Activated CD4-positive, alpha-beta T cell treated with anti-CD3 and anti-CD28 coated beads for 36 hours (primary cell): ENCODE measurements at places on chromosomes 3 and 15. TPM values are rescaled to one million over a fixed set of nuclear protein-coding genes. Genes with fewer than 3 reads are reported as not detected.

The ACTRT3 gene
- 0.40 TPM for total RNA-seq

The LCMT2 gene
- total RNA-seq, result 7.6 TPM

The LINGO1 gene
- total RNA-seq, result not detected

The DNAJB11 gene
- 36.6 TPM for total RNA-seq

The TFRC gene
- total RNA-seq, result 373 TPM

- H3K27ac ChIP-seq, result no peak overlapping the region
- H3K27me3 ChIP-seq, result peaks cover 10% of the 10 kb centered on the region
- no peaks in the 10 kb centered on the region for H3K36me3 ChIP-seq
- no peak overlapping the region for H3K4me3 ChIP-seq
- DNase-seq, result no peak
- peaks cover 9% of the 10 kb centered on the region for H3K4me1 ChIP-seq
These were observed 61.0 kb upstream of the PPARG start for GRCh38 chr3:12227833-12228232.

- H3K27me3 ChIP-seq, result peaks cover 17% of the 10 kb centered on the region
- peaks cover 8% of the 10 kb centered on the region for H3K4me1 ChIP-seq
- H3K36me3 ChIP-seq, result no peaks in the 10 kb centered on the region
- H3K4me3 ChIP-seq, result no peak overlapping the region
These were observed 67.5 kb downstream of the TMEM44 start for GRCh38 chr3:194565597-194566190.

- peaks cover 8% of the 10 kb centered on the region for H3K4me1 ChIP-seq
- H3K36me3 ChIP-seq, result no peaks in the 10 kb centered on the region
- no peak within 1 kb of the TSS for H3K27ac ChIP-seq
- peaks cover 44% of the 10 kb centered on the region for H3K27me3 ChIP-seq
These were observed at the start of gene KBTBD12 for GRCh38 chr3:127915115-127915936. Gene KBTBD12, plus strand, starts transcription at chr3:127915232. Its CDS starts 7,830 bp downstream, at chr3:127923062.

DNA sequence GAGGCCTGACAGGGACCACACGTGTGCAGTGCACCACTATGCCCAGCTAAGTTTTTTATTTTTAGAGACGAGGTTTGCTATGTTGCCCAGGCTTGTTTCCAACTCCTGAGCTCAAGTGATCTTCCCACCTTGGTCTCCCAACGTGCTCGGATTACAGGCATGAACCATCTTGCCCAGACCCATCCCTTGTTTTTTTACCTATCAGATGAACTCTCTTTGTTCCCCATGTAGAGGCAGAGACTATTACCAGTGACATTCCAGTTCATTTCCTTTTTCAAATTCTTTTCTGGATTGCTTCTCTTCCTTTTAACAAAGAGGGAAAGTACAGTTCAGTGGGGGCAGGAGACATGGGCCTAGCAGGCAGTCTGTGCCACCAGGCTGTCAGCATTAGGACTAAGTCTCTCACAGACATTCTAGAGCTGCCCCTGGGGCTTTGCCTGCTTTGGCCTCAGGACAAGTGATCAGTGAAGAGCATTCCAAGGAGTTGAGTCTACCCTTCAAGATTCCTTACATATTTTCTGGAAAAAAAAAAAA lies 103.5 kb upstream of the SLC7A14 start:
- no peaks in the 10 kb centered on the region for H3K36me3 ChIP-seq
- H3K27ac ChIP-seq, result no peak overlapping the region
- H3K4me3 ChIP-seq, result no peak overlapping the region

GRCh38 chr3:96039632-96040031 lies 774.8 kb upstream of the EPHA6 start:
- no peak overlapping the region for H3K27ac ChIP-seq
- H3K27me3 ChIP-seq, result no peaks in the 10 kb centered on the region
- no peak for DNase-seq
- H3K4me1 ChIP-seq, result no peaks in the 10 kb centered on the region

GRCh38 chr15:34708422-34708821 lies 46.4 kb downstream of the GJD2 start:
- no peaks in the 10 kb centered on the region for H3K36me3 ChIP-seq
- peaks cover 24% of the 10 kb centered on the region for H3K27me3 ChIP-seq
- no peak overlapping the region for H3K4me3 ChIP-seq
- DNase-seq, result no peak
- H3K27ac ChIP-seq, result no peak overlapping the region

DNA sequence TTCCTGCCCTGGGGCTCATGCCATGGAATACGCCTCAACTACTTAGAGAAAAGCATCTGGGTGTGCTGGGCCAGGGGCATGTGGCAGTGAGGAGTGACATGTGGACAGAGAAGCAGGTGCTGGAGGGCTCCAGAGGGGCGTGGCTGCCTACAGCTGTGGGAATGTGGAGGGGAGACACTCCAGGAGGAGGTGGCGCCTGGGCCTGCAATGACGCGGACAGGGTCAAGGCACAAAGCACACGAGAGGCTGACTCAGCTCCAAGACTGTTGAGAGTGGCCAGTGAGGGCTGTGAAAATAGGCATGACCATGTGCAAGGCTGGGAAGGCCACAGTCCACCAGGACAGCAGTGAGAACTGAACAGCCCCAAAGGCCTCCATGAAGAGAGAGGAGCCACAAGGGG lies 48.5 kb downstream of the PTH1R start:
- H3K4me3 ChIP-seq, result no peak overlapping the region
- no peak for DNase-seq
- H3K27ac ChIP-seq, result peak overlapping the region; percentile 47
- H3K27me3 ChIP-seq, result no peaks in the 10 kb centered on the region
- H3K4me1 ChIP-seq, result peaks cover 37% of the 10 kb centered on the region

DNA sequence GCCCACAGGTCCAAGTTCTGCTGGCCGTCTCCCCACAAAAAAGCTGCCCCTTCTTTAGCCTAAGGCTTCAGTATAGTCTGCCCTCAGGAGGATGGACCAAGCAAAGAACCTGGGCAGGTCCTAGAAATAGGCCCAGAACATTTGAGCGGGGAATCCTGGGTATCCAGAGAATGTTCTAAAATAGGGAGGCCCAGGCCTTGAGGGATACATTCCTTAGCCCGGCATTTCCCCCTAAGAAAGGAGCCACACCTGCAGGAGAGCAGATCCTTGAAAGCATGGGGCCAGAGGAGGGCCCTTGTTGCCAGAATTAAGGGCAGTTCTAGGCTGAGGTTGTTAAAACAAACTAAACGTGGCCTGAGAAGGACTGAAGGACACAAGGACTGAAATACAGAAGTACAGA lies 20.6 kb upstream of the MEX3B start:
- DNase-seq, result no peak
- peaks cover 16% of the 10 kb centered on the region for H3K27me3 ChIP-seq
- H3K4me1 ChIP-seq, result no peaks in the 10 kb centered on the region
- no peak overlapping the region for H3K4me3 ChIP-seq
- H3K36me3 ChIP-seq, result no peaks in the 10 kb centered on the region
- H3K27ac ChIP-seq, result no peak overlapping the region
